ENCODE measurements at places on chromosomes 5 and 9.

DNA sequence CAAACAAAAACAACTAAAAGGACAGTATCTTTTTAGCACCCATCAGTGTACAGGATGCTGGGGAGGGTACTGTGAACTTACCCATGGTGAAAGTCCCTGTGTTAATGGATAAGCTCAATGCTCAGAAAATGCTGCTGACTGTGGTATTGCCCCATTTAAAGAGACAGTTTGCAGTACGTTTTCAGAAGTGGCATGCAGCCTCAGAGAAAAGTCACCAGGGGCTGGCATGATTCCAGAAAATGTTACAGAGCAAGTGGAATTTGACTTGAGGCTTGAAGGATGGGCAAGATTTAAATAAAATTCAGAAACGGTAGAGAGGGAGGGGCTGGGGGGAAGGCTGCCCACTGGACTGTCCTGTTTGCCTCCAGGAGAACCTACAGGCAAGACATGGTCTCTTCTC lies 7.2 kb downstream of the S1PR3 start:
- DNase-seq, result no peak

DNA sequence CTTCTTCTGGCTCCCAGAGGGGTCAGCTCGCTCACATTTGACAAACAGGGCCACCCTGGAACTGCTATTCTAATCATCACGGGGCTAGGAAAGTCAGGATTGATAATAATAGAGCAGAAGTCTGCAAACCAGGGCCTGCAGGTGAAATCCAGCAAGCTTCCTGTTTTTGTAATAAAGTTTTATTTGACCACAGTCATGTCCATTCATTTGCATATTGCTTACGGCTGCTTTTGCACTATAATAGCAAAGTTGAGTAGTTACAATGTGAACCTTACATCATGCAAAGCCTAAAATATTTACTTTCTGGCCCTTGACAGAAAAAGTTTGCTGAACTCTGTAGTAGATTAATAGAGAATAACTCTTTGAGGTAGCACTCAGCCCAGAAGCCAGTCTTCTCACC lies 63.2 kb upstream of the CTXN3 start:
- DNase-seq, result no peak

DNA sequence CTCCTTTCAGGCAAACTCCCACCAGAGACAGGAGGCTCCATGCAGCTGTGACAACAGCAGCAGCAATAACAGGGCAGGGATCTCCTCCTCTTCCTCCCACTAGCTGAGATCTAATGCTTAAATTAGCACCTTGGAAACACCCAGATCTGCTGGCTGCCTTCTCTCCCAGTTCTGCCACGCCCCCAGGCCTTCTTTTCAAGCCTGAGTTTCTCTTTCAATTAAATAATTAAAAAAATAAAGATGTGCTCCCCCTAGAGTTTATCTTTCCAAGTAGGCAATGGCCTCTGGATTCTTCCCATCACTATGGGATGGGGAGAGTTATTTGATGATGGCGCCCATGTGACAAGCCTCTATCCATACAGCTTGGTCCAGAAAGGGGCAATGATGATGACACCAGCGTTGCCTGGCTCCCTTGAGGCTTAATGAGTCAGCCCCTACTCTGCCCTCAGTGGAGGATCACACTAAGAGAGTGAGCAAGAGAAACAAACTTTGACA lies 3.8 kb downstream of the FAM219A start:
- no peak for DNase-seq

- no peak for DNase-seq
Measured at GRCh38 chr5:89871906-89872305, 537.6 kb downstream of the CETN3 start.

- DNase-seq, result no peak
Measured at GRCh38 chr9:137416563-137417151, 6.3 kb downstream of the EXD3 start.

DNA sequence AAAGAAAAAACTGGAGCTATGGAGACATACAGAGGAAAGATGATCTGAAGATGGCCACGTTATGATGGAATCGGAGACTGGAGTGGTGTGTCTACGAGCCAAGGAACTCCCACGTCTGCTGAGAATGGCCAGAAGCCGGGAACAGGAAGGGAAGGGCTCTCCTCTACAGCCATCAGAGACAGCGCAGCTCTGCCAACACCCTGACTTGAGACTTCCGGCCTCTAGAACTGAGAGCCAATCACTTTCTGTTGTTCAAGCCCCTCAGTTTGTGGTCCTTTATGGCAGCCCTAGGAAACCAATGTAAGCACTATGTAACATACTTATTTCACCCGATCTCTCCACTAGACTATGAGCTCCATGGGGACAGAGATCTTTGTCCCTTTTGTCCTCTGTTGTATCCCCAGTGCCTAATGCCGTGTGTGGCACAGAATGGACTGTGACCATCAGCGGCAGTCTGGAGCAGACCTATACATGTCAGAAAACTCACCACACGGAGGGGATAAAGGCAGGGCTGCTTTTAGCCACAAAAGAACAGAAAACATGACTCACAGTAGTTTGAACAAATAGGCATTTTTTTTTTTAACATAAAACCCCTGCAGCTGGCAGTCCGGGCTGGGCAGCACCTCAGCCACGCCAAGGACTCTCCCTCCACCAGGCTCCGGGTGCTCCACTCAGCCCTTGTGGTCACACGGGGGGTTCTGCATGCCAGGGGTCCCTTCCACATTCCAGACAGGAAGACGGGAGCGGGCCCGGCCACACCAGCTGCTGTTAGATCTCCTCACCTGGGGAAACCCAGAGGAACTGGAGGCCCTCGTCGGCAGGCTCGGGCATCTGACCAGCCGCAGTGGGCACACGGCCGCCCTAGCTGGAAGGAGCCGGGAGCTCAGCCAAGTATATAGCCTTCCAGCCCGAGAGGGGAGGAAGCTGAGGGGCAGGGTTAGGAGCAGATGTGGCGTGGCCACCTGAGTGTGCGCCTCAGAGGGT lies 16.1 kb upstream of the MXD3 start:
- DNase-seq, result no peak
